ENCODE measurements at places on chromosomes 1 and 21.

- no peak for DNase-seq
These were observed 107.8 kb upstream of the WNT4 start for GRCh38 chr1:22250724-22251123.

- no peak for DNase-seq
These were observed 177.5 kb downstream of the VPS13D start for GRCh38 chr1:12407050-12407961.

DNA sequence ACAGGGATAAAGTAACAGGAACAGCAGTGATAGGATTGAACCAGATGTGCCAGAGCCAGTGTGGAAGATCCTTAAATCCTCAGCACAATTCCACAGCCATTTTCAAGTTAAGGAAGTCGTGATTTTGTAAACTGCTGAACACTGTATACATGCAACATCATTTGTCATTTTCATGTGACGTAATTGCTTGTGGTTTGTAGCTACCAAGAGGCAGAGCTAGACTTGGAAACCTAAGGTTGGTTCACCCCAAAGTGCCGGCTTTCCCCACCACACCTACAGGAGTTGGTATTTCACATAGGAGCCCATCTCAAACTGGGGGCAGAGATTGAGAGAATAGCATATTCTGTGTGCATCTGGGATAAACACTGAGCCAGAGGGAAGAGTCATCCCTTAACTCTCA is 113.9 kb downstream of the CAPN8 start:
- DNase-seq, result no peak

DNA sequence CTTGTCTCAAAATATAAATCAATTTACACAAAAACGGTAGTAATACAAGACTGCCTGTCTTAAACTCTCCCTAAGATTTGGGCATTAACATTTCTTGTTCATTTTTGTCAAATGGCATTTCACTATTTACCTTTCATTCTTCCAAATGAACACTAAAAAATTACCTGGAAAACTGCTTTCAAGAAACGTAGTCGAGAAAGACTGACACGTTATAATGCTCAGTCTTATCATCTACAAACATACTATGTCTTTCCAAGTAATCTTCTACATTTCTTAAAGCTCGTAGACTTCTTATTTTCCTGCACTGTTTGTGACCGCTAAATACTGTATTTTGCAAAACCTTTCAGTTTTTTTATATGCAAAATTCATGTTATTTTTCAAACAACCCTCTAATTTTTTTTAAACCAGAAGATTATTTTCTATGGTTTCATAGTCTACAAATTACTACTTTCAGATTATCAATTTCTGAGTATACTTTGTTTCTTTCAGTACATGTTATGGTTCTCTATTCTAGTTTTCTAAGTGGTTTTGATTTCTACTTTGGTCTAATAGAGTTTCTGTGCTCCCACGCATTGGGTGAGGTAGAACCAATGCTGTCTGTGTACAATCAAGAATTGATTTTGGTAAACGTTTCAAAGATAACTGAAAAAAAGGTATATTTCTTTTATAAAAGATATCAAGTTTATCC is 336.4 kb downstream of the SMYD3 start:
- no peak for DNase-seq

DNA sequence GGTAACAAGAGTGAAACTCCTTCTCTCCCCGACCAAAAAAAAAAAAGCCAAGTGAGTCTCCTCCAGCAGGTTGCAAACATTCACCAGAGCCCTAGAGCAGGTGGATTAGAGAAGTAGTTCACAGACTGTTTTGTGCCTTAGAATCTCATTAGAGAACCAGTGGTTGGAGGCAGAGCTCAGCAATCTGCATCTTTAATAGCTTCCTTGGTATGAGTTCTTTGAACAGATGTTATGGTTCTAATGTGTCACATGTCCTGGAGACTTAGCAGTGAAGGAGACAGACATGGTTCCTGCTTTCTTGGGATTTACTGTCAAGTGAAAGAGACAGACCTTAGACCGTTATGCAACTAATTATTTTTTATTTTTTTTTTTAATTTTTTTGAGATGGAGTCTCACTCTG is 26.8 kb downstream of the SESN2 start:
- DNase-seq, result no peak

DNA sequence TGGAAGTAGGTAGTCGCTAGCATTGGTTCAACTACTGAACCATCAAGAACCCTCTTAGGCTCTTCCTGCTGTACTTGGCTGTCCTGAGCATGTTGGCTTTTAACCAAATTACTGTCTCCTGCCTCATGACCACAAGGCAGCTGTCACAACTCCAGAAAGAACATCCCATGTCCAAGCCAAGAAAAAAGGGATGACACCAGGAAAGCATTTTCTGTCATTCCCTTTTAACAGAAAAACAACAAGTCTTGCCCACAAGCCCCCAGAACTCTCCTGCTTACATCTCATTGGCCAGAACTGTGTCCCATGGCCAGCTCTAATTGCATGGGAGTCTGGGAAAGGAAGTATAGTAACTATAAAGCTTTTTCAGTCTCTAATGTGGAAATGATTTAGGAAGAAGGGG is 2.4 kb upstream of the RNU5D-1 start:
- no peak for DNase-seq

DNA sequence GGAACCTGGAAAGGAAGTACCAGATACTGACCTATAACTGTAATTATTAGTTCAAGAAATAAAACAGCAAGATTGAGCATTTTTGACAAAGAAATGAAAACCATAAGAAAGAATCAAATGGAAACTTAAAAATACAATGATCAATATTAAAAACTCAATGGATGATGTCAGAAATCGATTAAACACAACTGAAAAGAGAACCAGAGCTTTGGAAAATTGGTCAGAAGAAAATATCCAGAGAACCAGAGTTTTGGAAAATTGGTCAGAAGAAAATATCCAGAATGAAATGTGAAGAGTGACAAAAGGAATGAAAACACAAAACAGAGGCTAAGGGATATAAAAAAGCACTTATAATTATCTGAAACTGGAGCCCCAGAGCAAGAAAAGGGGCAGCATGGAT is 438.6 kb downstream of the AJAP1 start:
- no peak for DNase-seq

GRCh38 chr1:30572192-30572591 is 151.2 kb downstream of the MATN1 start:
- DNase-seq, result no peak

GRCh38 chr1:99535470-99536164 is 110.3 kb upstream of the PALMD start:
- DNase-seq, result no peak

GRCh38 chr1:65419681-65420589 is 533 bp upstream of the LEPR start:
- peak; percentile 89 for DNase-seq

Data from stimulated activated CD8-positive, alpha-beta memory T cell treated with anti-CD3 and anti-CD28 coated beads, Interleukin-4, amount 100 ng/mL, for 1 hour (primary cell).